ENCODE measurements at places on chromosomes 1 and 21.

GRCh38 chr1:15799004-15799867 is 8.2 kb downstream of the UQCRHL start:
- DNase-seq, result no peak

DNA sequence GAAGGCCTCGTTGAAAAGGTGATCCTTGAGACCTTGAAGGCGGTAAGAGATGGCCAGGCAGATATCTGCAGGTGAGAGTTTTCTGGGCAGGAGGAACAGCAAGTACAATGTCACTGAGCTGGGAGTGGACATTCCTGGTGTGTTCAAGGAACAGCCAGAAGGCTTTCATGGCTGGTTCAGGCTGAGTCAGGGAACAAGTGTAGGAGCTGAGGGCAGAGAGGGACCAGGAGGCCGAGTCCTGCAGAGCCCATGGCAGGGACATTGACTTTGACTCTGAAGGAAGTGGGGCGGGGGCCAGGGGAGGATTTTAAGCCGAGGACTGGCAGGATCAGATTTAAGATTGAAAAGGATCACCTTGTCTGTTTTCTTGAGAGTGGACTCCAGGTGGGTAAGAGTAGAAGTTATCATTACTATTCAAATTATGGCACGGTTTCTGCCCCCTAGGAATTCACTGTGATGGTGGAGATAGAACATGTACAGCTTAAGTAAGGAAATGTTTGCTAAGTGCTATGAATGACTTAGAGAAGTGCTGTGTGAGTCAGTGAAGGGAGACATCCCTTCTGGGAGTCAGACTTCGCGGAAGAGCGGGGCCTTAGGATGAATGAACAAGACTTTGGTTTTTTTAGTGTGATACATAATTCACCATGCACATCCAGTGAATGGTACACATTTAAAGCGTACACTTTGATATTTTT is 202.3 kb downstream of the KIF26B start:
- DNase-seq, result no peak

DNA sequence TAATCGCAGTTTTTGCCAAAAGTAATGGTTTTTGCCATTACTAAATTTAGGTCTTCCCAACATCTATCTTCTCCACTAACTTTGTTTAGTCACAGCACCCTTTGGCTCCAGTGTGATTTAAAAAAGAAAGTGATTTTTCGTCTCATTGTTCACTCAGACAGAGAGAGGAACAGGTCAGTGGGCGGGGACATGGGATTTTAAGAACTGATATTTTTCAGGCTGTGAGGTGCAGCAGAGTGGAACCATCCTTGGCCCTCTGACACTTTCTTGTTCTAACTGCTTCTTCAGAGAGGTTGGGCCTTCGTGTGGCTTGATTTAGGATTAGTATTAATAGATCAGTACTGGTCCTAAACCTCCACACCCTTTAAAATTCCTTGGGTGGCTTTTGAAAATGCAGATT is 38.8 kb downstream of the CASQ2 start:
- no peak for DNase-seq

GRCh38 chr1:17635811-17636210 is 96.3 kb downstream of the ARHGEF10L start:
- DNase-seq, result no peak

- peak; percentile 91 for DNase-seq
Measured at GRCh38 chr1:158124999-158125398, 55.7 kb upstream of the CD1D start.

- DNase-seq, result peak; percentile 5
Measured at GRCh38 chr1:114428083-114428754, 82.8 kb downstream of the TRIM33 start.

DNA sequence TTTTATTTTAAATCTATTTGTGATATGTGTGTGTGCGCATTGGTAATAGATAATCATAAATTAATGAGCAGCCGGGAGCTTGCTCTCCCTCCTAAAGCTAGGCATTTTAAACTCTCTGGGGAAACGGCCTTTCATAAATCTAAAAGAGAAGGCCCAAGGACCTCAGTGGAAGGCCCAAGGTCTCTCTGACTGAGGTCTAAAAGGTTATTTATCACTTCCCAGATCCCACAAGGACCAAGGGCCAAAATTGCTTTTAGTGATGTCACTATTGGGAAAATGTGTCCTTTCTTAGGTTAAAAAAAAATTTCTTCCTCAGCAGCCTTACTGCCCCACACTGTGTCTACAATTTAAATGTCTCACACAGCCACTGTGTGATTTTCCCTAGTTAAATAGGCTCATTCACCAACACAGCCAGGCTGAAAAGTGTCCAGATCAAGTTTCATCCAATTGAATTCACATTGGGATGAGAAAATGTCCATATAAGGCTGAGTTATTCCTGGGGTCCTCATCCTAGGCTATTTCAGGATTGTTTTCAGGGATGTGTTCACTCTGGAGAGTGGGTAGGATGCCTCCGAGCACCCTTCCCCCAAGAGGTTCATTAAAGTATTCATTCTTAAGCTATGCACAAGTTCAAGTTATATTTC is 46.1 kb downstream of the SLC44A3 start:
- DNase-seq, result no peak

GRCh38 chr1:155703216-155703615 is 14.3 kb downstream of the DAP3 start:
- no peak for DNase-seq

- DNase-seq, result no peak
Measured at GRCh38 chr1:26234644-26235370, 807 bp downstream of the CEP85 start.

- peak; percentile 85 for DNase-seq
Measured at GRCh38 chr1:154434346-154435085, 29.4 kb downstream of the IL6R start.

DNA sequence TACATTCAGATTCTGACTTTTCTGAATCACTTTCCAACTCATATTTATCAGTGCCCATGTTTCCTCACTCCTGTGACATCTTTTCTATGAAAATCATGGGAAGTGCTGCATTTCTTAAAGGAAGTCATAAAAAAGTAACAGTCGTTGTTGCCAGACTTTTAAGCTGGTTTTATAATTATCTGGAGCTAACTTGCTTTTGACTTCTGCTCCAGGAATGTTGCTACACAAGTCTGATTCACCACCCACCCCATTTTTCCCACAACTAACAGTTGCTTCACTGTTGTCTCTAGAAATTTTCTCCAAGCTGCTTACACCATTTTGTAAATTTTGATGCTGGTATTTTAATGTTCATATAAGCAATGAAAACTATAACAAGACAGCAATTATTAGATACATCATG is 12.2 kb downstream of the FCRLB start:
- no peak for DNase-seq

DNA sequence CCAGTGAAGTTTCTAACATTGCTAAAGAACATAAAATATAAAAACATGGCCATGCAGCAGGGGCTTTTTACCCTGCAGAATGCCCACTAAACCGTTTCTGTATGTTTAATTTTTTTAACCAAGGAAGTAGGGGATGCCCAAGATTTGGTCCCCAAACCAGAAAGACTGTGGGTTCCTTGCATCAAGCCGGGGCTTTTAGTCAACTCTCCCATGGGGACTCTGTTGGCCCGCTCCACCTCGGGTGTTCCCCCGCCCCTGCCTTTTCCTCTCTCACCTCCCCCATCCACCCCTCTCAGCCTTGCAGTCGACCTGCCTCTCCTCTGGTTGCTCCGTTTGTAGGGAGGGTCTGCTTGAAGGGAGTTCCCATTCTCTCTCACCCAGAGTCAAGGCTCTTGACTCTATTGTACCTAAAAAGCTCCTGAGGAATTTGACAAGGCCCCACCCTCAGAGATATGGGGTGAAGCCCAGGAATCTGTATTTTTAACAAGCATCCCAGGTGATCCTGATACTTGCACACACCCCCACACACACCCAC is 117.5 kb downstream of the TOMM20 start:
- DNase-seq, result no peak

- no peak for DNase-seq
Measured at GRCh38 chr1:211843018-211843417, 12.5 kb upstream of the LPGAT1 start.

GRCh38 chr1:93023281-93023680 is 55.8 kb upstream of the MTF2 start:
- DNase-seq, result no peak

GRCh38 chr1:190022709-190023108 is 455.0 kb downstream of the BRINP3 start:
- DNase-seq, result no peak

GRCh38 chr1:31799895-31800673 is 15.7 kb downstream of the SPOCD1 start:
- no peak for DNase-seq

- DNase-seq, result no peak
Measured at GRCh38 chr1:176462674-176463378, at the start of gene PAPPA2. Gene PAPPA2 (plus strand): TSS chr1:176463175. CDS start chr1:176556323, 93,148 bp downstream.

GRCh38 chr1:15578921-15579682 is 5.7 kb downstream of the AGMAT start:
- no peak for DNase-seq

DNA sequence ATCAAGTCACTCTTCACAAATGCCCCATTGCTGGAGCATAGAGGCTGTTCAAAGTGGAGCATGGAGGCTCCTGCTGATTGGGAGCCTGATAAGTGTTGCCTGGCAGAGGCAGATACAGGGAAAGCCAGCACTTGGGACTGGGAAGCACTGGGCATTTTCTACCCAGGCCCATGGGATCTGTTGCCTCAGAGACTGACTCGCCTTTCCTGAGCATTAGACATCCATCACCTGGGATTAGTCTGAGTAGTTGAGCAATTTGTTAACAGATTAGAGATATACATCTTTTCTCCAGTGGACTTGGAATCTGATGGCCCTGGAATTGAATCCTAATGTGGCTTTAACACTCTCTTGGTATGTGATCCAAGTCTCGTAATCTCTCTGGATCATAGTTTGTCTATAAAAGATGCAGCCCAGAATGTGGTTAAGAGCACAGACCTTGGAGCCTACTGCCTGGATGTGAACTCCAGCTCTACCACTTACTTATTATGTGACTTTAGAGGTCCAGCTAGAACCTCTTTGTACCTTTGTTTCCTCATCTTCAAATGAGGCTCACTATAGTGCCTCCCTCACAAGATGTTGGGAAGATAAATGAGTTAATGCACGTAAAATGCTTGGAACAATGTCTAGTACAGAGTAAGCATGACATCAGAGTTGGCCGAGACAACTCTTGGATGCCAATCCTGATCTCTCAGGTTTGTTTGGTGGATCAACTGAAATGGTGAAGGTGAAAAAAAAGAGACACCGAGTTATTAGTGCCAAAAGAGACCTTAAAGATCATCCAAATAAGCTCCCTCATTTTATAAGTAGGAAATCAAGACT is 38.3 kb upstream of the NRDC start:
- DNase-seq, result peak; percentile 38

GRCh38 chr1:53541761-53542550 is 82.8 kb downstream of the DMRTB1 start:
- DNase-seq, result peak; percentile 34

- DNase-seq, result peak; percentile 89
Measured at GRCh38 chr21:18529254-18529653, 125.7 kb upstream of the TMPRSS15 start.

GRCh38 chr1:39462074-39462473 is 29.4 kb upstream of the BMP8A start:
- DNase-seq, result no peak

DNA sequence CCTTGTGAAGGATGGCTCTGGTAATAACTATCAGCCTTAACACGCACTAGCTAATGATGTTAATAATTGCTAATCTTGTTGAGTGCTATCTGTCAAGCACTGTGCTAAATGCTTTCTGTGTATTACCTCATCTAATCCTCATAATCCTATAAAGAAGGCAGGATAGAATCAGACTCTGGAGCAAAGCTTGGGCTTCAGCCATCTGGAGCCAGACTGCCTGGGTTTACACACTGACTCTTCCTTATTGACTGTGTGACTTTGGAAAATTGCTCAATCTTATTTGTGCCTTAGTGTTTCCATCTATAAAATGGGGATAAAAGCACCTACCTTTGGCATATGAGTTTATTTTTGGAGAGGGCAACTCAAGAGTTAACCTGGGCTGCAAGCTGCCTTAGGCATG is 216.1 kb downstream of the NUF2 start:
- DNase-seq, result no peak

GRCh38 chr1:81915937-81916336 is 115.2 kb downstream of the ADGRL2 start:
- DNase-seq, result no peak

- no peak for DNase-seq
Measured at GRCh38 chr1:64537942-64538341, 68.0 kb downstream of the CACHD1 start.
